ENCODE measurements at places on chromosomes 6 and 20.

DNA sequence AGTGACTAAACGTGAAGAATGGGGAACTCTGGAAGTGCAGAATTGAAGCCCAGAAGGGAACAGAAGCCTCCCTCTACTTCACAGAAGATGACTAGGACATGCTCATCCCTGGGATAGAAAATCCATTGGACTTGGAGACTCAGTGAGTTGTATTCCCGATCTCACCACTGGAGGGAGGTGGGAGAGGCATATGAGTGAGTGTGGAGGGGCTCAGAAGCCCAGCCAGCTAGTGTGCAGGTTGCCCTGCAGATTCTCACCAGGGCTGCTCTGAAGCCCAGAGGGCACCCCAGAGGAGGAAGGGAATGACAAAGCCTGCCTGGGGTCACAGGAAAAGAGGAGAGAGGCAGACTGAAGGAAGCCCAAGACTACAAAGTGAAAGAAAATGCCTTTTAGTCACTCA lies 42.1 kb upstream of the HLA-E start:
- no peak for DNase-seq

GRCh38 chr6:125300992-125301434 lies 754 bp downstream of the HDDC2 start:
- DNase-seq: no peak

DNA sequence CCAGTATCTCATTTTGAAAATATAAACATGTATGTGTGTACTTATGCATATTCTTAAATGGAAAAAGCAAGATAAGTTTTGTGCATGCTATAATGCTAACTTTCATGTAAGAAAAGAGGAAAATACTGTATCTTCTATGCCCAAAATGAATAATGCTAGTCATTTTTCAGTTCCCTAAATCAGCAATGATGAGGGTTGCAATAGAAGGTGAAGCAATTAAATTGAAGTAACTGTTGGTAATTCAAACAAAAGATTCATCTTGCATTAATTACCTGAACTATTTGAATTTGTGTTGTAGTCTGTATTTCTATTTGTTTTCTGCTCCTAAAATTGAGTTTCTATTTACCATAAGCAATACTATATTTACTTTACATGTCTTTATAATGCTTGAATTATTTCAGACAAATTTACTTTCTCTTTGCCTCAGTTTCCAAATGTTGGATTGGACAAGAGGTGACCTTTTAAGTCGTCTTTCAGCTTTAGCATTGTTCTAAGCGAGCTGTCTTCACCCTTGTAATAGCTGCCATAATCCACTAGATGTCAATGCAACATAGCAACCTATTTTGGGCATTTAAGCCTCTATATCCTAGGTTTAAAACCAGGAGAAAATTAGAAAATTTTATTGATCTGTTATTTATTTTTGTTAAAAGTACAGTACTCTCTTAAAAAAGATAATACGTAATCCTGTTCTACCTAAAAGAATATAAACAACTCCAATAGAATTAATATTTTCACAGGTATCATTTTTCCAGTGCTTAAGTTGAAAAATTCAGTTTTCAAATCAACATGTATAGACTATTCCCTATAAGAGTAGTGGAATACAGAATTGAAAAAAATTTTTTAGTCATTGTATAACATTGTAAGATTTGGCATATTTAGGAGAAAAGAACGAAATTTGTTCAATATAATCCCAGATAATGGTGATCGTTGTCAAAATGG lies 52.3 kb upstream of the IFNGR1 start:
- peak; percentile 31 for DNase-seq

- no peak for DNase-seq
These were observed 904 bp downstream of the MKKS start for GRCh38 chr20:10433014-10433622.

GRCh38 chr6:117729613-117730012 lies 54.3 kb downstream of the NUS1 start:
- DNase-seq: no peak

DNA sequence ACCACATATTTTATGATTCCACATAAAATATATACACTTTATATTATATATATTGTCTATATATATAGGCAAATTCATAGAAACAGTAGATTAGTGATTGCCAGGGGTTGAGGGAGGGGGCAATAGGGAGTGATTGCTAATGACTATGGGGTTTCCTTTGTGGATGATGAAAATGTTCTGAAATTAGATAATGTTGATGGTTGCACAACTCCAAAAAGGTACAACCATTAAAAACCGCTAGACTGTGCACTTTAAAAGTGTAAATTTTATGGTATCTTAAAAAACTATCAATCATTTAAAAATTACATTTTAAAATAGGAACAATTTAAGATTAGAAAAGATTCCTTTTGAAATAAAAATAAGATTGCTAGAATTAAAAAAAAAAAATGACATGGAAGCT lies 23.8 kb upstream of the CEP85L start:
- no peak for DNase-seq

DNA sequence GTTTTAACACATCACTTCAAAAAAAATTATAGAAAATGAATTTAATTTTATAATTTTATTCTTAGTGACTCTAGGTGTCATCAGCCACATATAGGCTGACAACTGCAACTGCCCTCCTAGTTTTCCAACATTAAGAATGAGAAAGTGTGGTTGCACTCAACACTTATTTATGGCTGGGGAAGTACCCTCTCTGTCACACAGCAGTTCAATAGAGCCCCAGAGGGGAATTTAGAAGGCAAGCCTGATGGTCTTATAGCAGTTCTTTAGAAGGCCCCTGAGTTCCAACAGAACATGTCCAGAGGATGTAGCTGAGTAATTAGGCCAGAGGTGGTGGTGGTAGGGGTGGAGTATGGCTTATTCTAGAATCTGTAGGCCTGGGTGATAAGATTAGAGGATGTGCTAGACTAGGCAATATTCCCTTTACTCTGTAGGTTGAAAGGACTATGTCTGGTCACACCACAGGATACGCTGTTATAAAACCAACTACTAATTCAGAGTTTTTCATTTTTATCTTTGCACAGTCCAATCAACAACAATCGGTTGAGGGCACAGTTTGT lies 226.5 kb upstream of the CITED2 start:
- no peak for DNase-seq

GRCh38 chr6:137362878-137363804 lies 131.1 kb downstream of the OLIG3 start:
- DNase-seq: no peak

GRCh38 chr6:169986848-169987498 lies 235.6 kb downstream of the ERMARD start:
- no peak for DNase-seq

DNA sequence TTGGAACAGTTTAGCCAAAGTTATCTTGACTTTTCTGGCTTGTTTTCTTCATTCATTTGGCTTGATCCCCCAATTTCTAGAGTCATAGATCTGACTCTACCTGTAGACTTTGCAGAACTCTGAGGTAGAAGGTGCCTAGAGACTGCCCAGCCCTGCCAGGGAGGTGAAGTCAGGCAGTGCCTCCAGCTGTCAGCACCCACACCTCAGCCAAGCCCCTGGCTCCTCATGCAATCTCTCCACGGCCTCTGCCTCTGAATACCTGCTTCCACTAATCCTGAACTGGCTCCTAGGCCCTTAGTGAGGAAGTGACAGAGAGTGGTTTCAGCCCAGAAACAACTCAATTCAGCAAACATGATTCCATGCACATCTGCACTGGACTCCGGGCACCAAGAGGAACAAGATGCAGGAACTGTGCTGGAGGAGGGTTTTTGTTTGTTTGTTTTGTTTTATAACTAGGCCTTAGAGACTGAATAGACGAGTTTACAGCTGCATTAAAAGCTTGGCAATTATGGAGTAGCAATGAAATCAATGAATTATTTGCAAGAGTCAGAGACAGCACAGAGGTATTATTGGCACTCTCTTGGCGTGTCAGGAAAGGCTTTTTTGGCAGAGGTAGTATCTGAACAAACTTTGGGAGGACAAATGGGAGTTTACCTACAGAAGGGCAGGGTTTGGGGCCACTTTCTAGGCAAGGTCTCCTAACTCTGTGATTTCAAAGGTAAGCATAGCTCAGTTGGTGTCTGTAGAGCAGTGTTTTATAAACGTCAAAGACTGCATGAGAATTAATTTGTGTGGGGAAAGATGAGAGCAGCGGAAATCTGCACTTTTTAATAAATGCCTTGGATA lies 25.2 kb downstream of the TGM3 start:
- DNase-seq: no peak

GRCh38 chr6:168352096-168352495 lies 32.5 kb upstream of the DACT2 start:
- no peak for DNase-seq

DNA sequence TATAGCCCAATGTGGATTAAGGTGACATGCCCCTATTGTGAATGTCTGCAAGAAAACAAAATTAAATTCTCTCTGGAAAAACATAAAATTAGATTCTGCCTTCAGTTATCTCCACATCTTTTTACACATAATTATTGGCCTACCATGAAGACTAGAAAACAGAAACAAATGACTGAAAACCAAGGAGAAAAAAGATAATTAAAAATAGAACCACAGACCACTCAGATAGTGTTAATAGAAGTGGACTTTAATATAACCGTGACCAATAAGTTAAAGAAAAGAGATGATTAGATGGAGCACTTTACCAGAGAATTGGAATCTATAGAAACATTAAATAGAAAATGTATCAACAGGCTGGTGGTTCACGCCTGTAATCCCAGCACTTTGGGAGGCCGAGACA lies 445.7 kb downstream of the EPM2A start:
- no peak for DNase-seq

GRCh38 chr6:31353384-31353945 lies 3.5 kb downstream of the HLA-B start:
- DNase-seq: no peak

- no peak for DNase-seq
These were observed 25.9 kb downstream of the ECHDC1 start for GRCh38 chr6:127317388-127318128.

DNA sequence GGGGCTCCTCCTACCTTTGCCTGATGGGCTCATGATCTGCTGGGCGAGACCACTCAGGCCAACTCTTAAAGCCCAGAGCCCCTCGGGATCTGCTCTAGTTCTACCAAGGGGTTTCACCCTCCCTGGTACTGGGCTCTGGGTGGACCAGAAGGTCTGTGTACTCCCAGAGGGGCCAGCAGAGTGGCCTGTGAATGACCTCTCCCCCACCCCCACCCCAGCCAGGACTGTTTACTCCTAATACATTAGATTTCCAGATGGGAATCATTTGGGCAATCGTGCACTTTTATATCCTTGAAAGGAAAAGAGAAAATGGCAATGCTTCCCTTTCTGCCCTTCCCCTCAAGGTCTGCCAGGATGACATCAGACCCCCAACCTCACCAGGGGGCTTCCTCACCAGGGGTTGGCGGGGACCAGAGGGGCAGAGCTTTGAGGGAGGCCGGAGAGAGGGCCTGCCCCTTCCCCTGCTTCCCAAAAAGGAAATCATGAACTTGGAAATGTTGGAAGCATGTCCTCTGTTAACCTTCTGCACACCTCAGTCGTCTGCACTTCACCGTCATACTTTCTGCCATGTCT lies 37.1 kb upstream of the PMEPA1 start:
- no peak for DNase-seq

GRCh38 chr6:122788208-122788607 lies 850 bp upstream of the SMPDL3A start:
- no peak for DNase-seq

DNA sequence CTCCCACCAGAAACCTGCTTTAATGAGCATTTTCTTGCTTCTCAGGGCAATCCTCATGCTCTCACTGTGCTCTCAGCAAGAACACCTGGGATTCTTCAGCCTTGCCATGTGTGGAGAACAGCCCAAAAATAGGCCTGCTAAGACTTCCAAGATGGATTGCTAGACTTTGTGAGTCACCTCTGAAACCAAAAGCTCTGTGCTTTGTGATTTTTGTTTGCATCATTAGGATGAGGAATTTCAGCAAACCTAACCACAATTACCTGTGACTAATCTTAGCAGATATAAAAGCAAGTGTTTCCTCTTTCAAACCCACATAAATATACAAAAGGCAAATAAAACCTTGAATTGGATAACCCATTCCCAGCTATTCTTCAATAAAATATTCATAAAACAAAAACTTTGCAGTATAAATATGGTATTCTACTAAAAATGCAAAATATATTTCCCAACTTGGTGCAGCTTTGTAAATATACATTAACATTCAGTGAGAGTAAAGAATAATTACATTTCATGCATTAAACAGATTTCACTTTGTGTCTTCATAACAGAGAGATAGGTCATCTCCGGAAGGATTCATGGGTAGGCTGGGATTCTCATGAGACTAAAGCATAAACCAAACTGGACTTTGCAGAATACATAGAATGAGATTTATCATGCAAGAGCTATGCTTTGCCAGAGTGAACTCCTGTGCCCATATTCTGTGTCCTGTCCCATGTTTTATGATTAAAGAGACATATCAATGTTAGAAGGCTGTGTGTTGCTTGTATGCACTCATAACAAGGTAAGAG lies 33.5 kb downstream of the TPBG start:
- no peak for DNase-seq

- DNase-seq: no peak
These were observed 610.2 kb upstream of the NOX3 start for GRCh38 chr6:156065849-156066248.

- DNase-seq: no peak
These were observed 40.6 kb downstream of the DTNBP1 start for GRCh38 chr6:15622045-15622740.

DNA sequence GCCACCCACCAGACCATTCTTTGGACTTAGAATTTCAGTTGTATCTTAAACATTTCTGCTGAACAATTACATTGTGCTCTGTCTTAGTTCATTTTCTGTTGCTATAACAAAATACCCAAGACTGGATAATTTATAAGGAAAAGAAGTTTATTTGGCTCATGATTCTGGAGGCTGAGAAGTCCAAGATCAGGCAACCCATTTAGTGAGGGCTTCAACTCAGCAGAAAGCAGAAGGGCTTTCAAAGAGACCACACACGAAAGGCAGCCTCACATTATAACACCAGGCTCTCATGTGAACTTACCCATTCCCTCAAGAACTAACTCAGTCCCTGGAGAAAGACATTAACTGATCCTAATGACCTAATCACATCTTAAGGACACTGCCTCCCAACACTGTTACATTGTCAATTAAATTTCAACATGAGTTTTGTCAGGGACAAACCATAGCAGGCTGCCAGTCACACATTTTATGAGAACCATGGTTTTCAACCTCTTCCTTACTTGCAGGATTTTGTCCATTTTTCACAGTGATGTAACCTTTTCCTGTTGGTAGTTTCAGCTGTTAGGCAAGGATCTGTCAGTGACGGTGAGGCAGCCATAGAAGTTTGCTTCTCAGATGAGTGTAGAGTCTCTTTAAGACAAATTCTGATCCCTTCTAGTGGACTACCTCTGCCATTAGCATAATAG lies 399.6 kb upstream of the SOX4 start:
- no peak for DNase-seq

GRCh38 chr20:58026361-58026760 lies 202.1 kb downstream of the ANKRD60 start:
- no peak for DNase-seq
